ENCODE measurements at places on chromosomes 6 and 20.

DNA sequence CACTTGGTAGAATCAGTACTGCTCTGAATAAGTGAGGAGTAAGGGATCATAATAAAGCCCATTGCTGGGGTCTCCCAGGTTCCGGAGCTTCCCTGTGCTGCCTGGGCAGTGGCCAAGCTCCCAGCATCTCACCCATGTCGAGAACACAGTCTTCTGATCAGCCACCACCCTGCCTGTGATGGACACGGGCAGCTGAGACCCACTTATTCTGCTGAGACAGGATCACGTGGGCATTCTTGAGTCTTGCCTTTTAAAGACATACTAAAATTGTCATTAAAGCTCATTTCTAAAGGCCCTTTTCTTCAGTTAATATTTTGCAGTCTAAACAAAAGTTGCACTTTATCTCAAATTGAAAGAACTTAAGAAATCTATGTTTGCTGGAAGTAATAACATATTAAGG lies 42.7 kb upstream of the SLC22A2 start:
- no peak for DNase-seq

DNA sequence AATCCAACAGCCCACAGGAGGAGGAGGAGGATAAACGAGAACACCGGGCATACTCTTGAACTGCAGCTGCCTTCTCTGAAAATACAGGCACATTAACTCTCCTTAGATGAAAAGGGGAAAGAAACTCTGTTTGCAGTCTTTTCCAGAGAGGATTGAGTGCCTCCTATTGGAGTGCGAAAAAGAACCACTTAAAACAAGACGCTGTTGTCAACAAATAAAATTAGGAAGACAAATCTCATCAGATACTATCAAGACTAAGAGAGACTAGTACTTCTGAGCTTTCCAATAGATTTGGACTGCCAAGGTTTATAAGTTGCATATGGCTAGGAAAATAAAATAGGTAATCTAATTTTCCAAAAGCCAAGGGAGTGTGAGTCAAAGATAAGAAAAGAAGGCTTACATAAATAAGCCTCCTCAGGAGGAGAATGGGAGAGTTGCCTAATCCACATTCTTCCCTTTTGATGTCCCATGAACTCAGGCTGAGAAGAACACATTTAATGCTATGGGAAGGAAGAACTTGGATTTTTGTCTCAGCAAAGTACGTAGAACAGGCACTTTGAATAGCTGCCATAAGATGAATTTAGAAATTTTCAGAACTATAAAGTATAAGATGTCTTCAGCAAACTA lies 154.7 kb downstream of the ARHGAP18 start:
- DNase-seq: no peak

DNA sequence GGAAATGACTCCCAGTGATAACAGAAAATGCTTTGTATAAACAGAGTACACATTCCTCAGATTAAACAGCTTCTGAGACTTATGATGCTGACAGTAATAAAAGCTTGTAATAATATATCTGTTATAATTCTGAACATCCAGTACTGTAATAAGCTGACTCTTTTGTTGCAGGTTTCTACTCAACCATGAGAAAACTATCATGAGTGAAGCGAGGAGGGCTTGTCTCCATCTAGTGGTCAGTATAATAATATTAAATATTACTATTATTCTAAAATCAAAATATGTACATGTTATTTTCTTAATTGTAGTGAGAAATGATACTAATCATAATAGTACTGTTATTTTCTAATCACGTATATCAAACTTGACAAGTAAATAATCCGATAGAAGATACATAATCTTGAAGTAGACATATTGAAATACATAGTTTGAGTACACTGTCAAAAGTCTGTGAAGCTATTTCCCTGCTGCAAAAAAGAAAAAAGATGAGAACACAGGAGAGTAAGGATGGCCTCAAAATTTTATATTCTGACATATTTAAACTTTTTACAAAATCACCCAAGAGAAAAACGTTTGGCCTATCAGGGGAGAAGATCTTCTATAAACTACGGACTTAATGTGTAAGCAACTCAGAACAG lies 183.1 kb downstream of the MOXD1 start:
- no peak for DNase-seq

DNA sequence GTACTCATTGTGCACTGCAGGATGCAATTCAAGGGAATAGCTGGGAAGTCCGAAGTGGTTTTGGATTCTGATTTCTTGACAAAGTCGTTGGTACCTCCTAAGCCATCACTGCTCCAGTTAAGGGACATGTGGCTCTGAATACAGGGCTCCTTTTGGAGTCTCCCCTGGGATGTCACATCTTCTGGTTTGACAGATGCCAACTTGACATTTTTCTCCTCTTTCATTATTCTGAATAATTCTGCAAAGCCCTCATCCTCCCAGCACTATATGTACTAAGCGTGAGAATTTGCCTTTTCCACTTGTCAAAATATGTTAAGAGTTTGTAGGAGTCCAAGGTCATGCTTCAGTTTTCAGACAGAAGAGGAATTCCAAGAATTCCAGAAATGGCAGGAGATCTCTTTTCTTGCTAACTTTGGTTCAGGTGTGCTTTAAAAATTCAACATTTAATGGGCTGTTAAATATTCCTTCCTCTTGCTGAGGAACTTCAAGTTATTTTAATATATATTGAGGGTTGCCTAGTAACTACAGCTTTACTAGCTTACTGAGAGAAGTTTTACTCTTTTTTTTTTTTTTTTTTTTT lies 38.7 kb downstream of the DOK5 start:
- no peak for DNase-seq

DNA sequence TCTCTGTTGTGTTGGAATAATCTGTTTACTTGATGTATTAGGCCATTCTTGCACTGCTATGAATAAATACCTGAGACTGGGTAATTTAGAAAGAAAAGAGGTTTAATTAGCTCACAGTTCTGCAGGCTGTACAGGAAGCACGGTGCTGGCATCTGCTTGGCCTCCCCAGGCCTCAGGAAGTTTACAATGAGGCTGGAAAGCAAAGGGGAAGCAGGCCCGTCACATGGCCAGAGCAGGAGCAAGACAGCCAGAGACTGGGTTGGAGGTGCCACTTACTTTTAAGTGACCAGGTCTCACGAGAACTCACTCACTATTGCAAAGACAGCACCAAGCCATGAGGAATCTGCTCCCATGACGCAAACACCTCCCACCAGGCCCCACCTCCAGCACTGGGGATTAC lies 50.6 kb upstream of the FUCA2 start:
- no peak for DNase-seq

GRCh38 chr6:138031417-138031816 lies 75.8 kb downstream of the PERP start:
- DNase-seq: no peak

- no peak for DNase-seq
These were observed 76.3 kb upstream of the SGK1 start for GRCh38 chr6:134394208-134394607.

- DNase-seq: no peak
These were observed 136.9 kb upstream of the SGK1 start for GRCh38 chr6:134454794-134455193.

GRCh38 chr6:21883595-21884328 lies 290.2 kb downstream of the SOX4 start:
- DNase-seq: no peak

GRCh38 chr6:1855890-1856289 lies 246.2 kb downstream of the FOXC1 start:
- no peak for DNase-seq
